ENCODE measurements at places on chromosomes 3 and 15.

DNA sequence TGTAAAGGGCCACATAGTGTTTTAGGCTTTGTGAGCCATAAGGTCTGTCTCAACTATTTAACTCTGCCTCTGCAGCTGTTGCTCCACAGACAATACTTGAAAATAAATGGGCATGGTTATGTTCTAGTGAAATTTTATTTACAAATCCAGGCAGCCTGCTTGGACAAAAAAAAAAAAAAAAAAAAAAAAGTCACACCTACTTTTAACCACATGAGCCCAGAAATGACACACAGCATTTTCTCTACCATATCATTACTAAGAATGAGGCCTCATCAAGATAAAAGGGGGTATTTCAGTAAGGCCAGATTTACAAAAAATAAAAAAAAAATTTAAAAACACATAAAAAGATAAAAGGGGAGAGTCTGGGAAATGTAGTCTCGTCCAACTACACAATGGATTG is 1.7 kb upstream of the NGLY1 start:
- DNase-seq = no peak

GRCh38 chr15:39908186-39908585 is 11.9 kb downstream of the GPR176 start:
- DNase-seq = no peak

GRCh38 chr15:101207867-101208288 is 44.0 kb downstream of the CHSY1 start:
- no peak for DNase-seq

DNA sequence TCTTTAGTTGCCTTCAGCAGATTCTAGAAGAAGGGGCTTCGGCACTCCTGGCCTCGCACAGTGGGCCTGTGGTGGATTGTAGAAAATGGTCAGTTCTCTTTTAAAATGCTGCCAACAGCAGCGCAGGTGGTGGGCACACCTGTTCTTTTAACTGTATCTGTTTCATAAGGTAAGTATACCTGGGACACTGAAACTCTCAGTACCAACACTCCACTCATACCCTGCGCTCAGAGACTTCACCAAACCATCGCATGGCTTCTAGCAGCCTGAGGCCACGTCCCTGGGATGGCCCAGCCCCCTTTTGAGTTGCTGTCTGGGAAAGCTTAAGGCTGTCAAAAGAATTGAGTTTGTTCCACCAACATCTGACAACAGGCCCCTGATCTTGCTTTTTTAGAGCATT is 56.7 kb upstream of the MCF2L2 start:
- no peak for DNase-seq

- no peak for DNase-seq
Measured at GRCh38 chr3:154568064-154568463, 138.1 kb upstream of the GPR149 start.

DNA sequence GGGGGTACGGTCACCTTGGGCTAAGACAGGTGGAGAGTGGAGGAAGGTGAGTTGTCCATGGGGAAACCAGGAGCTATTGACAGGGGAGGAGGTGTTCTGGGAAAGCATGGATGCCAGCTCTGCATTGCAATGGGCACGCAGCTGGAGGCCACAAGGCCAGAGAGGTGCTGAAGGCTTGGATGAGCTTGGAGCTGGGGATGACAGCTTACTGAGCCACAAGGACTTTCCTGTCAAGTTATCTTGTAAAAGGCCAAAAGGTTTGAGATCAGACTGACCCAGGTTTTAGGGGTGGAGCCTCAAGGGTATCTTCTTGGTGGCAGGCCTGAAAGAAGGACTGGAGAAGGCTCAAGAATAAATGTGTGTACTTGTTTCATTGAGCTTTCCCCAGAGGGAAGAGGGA is 115.2 kb downstream of the ASB7 start:
- no peak for DNase-seq

DNA sequence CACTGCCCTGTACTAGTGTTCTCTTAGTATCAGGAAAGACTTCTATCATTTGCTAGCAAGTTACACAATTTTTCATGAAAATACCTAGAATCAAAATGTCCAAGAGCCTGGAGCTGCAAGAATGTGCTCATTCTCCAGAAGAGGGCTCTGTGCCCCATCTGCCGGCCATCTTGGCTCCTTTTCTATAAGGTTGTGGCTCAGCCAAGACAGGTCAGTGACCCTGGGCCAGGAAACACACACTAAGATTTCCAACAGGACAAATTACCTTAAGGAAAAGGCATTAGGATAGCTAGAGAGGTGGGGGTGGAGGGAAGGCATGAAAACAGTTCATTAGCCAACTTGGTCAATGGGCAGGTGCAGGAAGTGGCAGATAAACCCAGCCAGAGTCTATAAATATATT is 20.7 kb downstream of the TIMP4 start:
- DNase-seq = no peak

DNA sequence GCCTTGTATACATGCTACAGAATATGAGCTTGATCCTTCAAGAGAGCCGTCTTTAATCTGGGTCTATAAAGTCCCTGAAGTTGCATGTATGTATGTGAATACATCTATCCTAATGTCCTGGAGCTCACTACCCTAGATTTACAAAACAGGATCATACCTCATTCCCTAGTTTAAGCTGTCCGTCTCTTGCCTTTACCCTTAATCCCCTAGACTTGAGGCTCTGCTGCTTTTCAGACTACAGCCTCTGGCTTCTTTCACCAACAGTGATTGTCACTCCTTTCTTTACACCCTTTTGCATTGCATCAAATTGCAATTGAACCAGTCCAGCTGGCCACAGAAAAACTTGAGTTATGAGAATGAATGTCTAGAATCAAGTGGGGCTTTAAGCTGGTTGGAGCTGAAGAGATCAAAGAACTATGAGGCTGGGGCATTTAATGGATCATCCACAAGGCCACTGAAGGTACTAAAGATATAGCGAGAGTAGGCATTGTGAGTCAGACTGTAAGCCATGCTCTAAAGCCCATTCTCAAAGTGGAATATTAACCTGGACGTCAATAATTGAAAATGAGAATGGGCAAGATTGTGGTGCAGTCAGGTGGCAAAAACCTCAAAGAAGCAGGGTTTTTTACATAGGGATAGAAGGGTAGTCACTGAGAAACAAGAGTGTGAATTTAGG is 12.3 kb upstream of the PLD1 start:
- DNase-seq = no peak

DNA sequence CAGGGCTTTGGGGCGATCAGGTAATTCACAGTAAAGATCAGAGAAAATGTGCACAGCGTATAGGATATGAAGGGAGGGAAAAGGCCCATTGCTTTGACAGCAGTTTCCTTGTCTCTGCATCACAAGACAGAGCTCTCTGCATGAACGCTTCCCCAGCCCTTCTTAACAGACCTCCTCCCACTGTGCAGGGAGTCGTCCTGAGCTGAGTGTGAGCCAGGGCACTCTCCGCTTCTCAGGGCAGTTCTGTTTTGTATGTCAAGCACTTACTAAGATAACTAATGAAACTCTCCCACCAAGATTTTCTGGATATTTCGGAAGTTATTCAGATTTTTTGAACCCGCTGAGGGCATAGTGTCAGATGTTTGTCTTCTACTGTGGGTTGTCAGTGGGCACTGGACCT is 105.8 kb upstream of the C15orf61 start:
- DNase-seq = no peak

- DNase-seq = no peak
Measured at GRCh38 chr3:28125342-28125741, 116.1 kb upstream of the CMC1 start.

GRCh38 chr3:61824553-61825135 is 263.3 kb downstream of the PTPRG start:
- DNase-seq = no peak

GRCh38 chr3:144622845-144623244 is 651.2 kb downstream of the DIPK2A start:
- no peak for DNase-seq

- peak; percentile 57 for DNase-seq
Measured at GRCh38 chr15:44711743-44712345, 527 bp downstream of the B2M start.

DNA sequence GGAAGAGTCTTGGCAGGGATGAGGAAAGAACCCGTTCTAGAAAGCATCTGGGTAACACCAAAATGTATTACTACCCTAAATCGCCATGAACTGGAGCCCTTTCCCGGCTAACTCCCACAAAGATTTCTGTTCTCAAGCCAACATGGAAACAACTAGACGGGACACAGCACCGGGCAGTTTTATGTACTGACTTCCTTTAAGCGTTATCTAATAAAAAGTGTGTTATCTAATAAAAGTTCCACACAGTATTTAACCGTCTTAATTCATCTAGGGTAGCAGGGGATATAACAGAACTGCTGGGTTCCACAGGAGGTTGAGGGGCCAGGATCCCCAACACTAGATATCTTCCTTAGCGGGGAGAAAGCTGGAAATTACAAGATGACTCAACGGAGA is 347 bp upstream of the C3orf62 start:
- DNase-seq = no peak

- no peak for DNase-seq
Measured at GRCh38 chr15:73741321-73741836, 11.8 kb downstream of the INSYN1 start.

DNA sequence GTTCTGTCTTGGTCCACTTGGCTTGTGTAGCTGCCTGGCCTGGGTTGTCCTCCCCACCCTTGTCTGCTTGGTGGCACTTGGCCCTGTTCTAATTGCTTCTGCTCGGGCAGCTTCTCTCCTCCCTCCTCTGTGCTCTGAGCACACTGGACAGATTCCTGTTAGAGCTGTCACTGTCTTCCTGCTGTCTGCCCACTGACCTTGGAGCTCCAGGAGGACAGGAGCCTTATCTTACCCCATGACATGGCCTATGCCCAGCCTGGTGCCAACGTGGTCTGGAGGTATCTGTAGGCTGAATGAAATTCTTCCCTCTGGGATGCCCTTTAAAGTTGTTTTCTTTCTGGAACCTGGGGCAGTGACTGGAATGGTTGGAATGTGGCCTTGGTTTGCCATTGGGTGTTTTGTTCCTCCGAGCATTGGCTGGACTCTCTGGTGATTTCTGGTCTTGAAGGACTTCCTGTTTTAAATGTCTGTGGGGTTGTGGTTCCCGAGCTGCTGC is 94.1 kb downstream of the FAM43A start:
- DNase-seq = no peak

DNA sequence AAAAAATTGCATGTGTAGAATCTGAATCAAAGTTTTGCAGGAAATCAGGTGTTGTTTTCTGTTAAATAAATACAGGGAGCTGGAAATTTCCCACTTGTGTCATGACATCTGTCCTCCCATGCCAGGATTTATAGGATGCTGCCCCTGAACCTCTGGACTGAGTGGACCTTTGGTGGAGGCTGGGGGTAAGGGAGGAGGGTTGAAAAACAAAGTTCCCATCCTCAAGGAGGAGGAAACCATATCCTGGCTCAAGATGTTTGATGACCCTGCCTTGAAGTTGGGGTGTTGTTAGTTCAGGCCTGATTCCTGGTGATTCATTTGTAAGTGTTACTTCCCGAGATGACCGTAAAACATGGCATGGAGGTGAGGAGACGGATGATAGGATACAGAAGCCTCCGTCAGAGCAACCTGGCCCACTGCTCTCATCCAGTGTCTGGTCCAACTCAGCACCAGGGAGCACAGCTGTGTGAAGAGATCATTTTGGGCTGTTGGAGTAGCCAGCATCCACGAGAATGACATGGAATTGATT is 223.6 kb downstream of the CACNA2D3 start:
- DNase-seq = no peak

GRCh38 chr3:100002599-100003350 is 111.5 kb downstream of the FILIP1L start:
- DNase-seq = no peak

- no peak for DNase-seq
Measured at GRCh38 chr3:59609657-59610348, 560.0 kb upstream of the CFAP20DC start.

DNA sequence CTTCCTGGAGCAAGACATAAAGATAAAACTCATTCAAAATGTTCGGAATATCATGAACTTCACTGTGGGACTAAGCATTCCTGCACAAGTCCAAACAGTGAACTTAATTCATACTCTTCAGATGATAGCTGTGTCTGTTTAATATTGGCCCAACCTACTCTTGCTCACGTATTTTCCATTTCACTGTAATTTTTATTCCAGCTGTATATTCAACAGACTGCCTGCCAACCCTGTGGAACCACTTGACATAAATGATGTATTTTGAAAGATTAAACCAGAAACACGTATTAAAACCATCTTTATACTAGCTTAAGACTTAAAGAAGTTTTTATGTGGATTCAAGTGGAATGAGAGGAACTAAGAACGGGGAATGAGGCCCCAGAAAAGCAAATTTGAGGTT is 172.5 kb downstream of the TMEM108 start:
- no peak for DNase-seq

GRCh38 chr15:36426691-36427090 is 152.7 kb upstream of the CDIN1 start:
- no peak for DNase-seq

DNA sequence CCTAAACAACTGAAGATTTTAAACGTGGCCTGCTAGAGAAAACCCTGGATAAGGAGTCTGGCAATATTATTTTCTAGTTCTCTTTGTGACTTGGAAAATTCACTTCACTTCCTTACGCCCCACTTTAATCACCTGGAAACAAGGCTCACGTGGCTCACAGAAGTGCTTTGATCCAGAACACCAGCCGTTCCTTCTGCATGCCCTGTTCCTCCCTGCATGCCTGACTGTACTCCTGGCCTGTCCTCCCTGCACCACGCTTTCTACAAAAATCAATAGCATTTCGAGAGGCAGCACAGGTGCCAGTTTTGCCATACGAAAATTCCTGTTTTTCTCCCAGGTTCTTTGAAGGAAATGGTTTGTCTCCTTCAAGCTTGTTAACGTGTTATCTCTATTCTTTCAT is 474.2 kb upstream of the RGMA start:
- no peak for DNase-seq

DNA sequence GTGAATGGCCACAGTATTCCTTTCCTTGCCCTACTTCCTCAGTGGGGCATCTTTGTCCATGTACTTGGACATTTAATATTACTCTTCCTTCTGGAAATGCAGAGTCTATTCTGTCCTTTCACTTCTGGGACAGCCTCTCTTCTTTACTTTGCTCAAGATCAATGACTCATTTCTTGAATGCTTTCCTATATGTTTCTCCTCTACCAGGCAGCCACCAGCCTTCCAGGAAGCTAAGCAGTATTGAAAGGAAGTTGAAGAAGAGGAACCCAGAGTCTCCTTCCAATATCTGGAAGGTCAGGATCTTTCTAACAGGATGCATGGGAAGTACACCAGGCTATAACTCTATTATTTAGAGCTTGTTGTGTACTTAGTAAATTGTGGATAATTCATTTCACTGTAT is 182.8 kb downstream of the CD47 start:
- DNase-seq = no peak

GRCh38 chr3:126499401-126499800 is 18.2 kb downstream of the UROC1 start:
- DNase-seq = no peak

DNA sequence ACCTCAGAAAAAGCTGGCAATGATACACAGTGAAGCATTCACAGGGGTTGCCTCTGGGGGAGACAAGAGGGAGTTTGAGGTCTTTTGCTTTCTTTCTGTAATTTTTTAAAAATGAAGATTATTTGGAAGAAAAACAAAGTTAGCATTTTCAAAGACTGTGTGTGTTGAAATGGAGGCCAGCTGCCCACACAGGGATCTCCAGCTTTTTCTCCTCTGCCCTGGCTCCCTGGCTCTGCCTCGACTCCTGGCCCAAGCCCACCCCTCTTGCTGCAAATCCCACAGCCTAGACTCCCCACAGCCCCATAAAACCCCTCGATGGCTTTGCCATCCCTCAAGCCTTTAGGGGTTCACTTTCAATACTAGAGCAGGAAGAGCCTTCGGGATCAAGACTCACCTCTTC is 68.4 kb downstream of the LINGO1 start:
- DNase-seq = no peak

Data from effector CD8-positive, alpha-beta T cell (primary cell).